ENCODE measurements at places on chromosomes 7 and 10. TPM values are rescaled to one million over a fixed set of nuclear protein-coding genes. Genes with fewer than 3 reads are reported as not detected.

The ELOVL3 gene
- not detected for total RNA-seq

- no peak overlapping the region for H3K27ac ChIP-seq
- H3K4me1 ChIP-seq, result no peaks in the 10 kb centered on the region
- no peak for DNase-seq
- no peak overlapping the region for H3K4me3 ChIP-seq
- H3K36me3 ChIP-seq, result no peaks in the 10 kb centered on the region
Measured at GRCh38 chr7:83559887-83560286, 89.1 kb downstream of the SEMA3E start.

- H3K27ac ChIP-seq, result no peak overlapping the region
- no peaks in the 10 kb centered on the region for H3K36me3 ChIP-seq
- no peaks in the 10 kb centered on the region for H3K4me1 ChIP-seq
- no peaks in the 10 kb centered on the region for H3K27me3 ChIP-seq
- DNase-seq, result no peak
Measured at GRCh38 chr7:28509251-28510025, 97.1 kb downstream of the CREB5 start.

The CNPY1 gene
- not detected for total RNA-seq

DNA sequence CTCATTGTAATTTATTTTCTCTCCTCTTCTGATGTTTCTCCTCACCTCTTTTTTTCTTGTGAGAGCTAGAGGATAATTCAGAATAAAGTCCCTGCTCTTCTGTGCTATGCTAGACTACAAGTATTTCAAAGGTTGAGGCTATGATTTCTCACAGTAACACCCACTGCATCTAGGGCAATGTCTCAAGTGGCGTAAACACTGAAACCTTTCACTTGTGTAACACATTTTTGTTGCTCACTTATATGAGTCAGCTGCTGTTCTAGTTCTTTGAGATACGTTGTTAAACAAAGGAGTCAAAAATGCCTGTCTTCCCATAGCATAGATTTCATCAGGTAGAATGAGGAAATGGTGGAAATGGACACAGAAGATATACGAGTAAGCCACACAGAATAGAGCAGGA lies 305.1 kb upstream of the PITRM1 start:
- H3K27me3 ChIP-seq, result no peaks in the 10 kb centered on the region
- H3K27ac ChIP-seq, result no peak overlapping the region
- no peaks in the 10 kb centered on the region for H3K36me3 ChIP-seq
- H3K4me1 ChIP-seq, result no peaks in the 10 kb centered on the region
- no peak for DNase-seq
- H3K4me3 ChIP-seq, result no peak overlapping the region

DNA sequence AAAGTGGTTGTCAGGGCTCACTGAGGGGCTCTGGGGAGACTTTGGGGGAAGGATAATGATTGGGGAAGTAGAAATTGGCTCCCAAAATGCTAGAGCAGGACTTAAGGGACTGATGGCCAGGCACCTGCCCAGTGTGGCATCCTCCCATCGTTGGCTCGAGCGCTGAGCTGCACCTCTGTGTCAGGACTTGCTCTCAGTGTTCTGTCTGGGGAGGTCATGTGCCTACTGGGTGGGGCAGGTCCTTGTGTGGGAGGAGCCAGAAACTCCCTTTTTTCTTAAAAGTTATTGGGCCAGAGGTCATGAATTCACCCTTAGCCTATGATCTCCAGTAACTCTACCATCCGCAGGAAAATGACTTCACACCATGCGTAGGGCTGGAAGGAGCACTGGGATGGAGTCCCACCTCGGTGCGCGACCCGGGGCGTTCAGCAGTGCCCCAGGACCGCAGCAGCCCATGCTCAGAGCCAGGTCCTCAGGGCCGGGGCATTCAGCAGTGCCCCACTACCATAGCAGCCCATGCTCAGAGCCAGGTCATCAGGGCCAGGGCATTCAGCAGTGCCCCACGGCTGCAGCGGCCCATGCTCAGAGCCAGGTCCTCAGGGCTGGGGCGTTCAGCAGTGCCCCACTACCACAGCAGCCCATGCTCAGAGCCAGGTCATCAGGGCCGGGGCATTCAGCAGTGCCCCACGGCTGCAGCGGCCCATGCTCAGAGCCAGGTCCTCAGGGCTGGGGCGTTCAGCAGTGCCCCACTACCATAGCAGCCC lies 221.9 kb downstream of the EBF3 start:
- DNase-seq, result peak; percentile 37
- H3K27ac ChIP-seq, result no peak overlapping the region
- no peaks in the 10 kb centered on the region for H3K4me1 ChIP-seq
- no peak overlapping the region for H3K4me3 ChIP-seq
- no peaks in the 10 kb centered on the region for H3K36me3 ChIP-seq

- no peaks in the 10 kb centered on the region for H3K27me3 ChIP-seq
- H3K27ac ChIP-seq, result no peak overlapping the region
- no peak overlapping the region for H3K4me3 ChIP-seq
- no peak for DNase-seq
- peaks cover 5% of the 10 kb centered on the region for H3K4me1 ChIP-seq
Measured at GRCh38 chr10:109928475-109928891, 5.2 kb upstream of the XPNPEP1 start.

GRCh38 chr7:119761776-119762175 lies 511.2 kb upstream of the KCND2 start:
- H3K4me1 ChIP-seq, result no peaks in the 10 kb centered on the region
- no peak for DNase-seq
- no peak overlapping the region for H3K27ac ChIP-seq
- H3K4me3 ChIP-seq, result no peak overlapping the region
- no peaks in the 10 kb centered on the region for H3K27me3 ChIP-seq
- H3K36me3 ChIP-seq, result no peaks in the 10 kb centered on the region

DNA sequence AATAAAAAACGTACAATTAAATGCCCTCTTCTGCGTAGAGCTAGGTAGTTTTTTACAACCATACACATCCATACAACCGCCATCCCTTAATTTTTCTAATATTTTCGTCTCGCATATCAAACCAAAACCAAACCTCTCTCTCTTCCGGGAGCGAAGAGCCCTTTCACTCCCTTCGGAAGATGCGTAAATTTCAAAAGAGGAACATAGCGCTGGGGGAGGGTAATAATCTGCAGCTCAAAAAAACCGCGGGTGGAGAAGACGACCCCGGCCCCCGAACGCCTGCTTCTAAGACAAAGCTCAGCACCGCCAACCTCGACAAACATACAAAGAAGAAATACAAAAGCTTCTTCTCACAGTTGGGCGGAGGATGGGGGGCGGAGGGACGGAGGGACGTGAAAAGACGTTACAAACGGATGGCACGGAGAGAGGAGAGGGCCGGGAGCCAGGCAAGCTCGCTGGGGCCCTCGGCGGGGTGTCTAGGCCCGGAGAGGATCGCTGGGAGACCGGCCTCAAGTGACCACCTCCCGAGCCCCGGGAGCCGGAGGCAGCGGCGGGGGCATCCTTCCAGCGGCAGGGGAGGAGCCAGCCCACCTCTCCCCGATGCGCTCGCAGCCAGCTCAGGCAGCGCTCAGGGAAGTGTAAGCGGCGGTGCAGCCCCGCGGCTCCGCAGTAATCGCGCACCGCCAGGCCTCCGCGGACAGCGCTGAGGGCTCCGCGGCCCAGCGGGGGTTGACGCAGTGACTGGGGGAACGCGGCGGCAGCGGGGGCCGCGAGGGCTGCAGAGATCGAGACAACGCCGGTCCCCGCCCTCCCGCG lies 851 bp downstream of the MKRN1 start:
- H3K4me3 ChIP-seq, result peak overlapping the region; percentile 90
- no peak overlapping the region for H3K27ac ChIP-seq
- H3K36me3 ChIP-seq, result no peaks in the 10 kb centered on the region
- H3K27me3 ChIP-seq, result no peaks in the 10 kb centered on the region
- H3K4me1 ChIP-seq, result no peaks in the 10 kb centered on the region
- DNase-seq, result peak; percentile 78

The CPA5 gene
- not detected for total RNA-seq

GRCh38 chr10:103507235-103508191 lies 14.0 kb downstream of the NEURL1 start:
- DNase-seq, result peak; percentile 44
- H3K36me3 ChIP-seq, result no peaks in the 10 kb centered on the region
- H3K4me3 ChIP-seq, result no peak overlapping the region
- no peak overlapping the region for H3K27ac ChIP-seq

The TLX1 gene
- total RNA-seq, result not detected

DNA sequence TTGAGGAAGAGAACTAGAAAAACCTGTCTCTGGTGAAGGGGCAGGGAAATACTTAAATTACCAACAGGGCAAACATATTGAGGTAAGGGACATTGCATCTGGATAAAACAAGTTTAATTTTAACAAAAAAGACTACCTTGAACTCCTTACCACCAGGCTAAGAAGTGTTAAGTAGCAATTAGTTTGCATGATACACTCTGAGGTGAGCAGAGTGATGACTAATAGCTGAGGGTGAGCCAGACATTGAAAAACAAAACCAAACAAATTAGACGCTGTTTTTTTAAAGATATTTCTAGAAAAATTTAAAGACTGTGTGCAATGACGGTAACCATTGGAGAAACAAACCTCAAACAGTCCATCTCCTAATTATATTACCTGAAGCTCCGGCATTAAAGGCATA lies 105.9 kb downstream of the ANKRD7 start:
- no peak for DNase-seq
- H3K27ac ChIP-seq, result no peak overlapping the region
- no peaks in the 10 kb centered on the region for H3K27me3 ChIP-seq

GRCh38 chr7:147411096-147411495 lies 1179.5 kb upstream of the C7orf33 start:
- no peaks in the 10 kb centered on the region for H3K36me3 ChIP-seq
- H3K27me3 ChIP-seq, result no peaks in the 10 kb centered on the region
- H3K4me3 ChIP-seq, result no peak overlapping the region
- H3K27ac ChIP-seq, result no peak overlapping the region
- DNase-seq, result no peak

GRCh38 chr7:155644178-155644970 lies at the start of gene RBM33:
TSS of gene RBM33 (plus strand) at chr7:155644661. CDS start at chr7:155644877, 216 bp downstream.
- no peaks in the 10 kb centered on the region for H3K36me3 ChIP-seq
- H3K4me3 ChIP-seq, result peak within 1 kb of the TSS; percentile 99
- H3K27ac ChIP-seq, result peak within 1 kb of the TSS; percentile 53
- peak; percentile 92 for DNase-seq
- H3K4me1 ChIP-seq, result no peaks in the 10 kb centered on the region
- H3K27me3 ChIP-seq, result no peaks in the 10 kb centered on the region

The DNAH11 gene
- total RNA-seq, result 2.6 TPM

GRCh38 chr10:66586073-66586472 lies 339.8 kb upstream of the LRRTM3 start:
- H3K4me3 ChIP-seq, result no peak overlapping the region
- no peaks in the 10 kb centered on the region for H3K36me3 ChIP-seq
- no peak for DNase-seq
- no peaks in the 10 kb centered on the region for H3K4me1 ChIP-seq
- no peak overlapping the region for H3K27ac ChIP-seq
- no peaks in the 10 kb centered on the region for H3K27me3 ChIP-seq

DNA sequence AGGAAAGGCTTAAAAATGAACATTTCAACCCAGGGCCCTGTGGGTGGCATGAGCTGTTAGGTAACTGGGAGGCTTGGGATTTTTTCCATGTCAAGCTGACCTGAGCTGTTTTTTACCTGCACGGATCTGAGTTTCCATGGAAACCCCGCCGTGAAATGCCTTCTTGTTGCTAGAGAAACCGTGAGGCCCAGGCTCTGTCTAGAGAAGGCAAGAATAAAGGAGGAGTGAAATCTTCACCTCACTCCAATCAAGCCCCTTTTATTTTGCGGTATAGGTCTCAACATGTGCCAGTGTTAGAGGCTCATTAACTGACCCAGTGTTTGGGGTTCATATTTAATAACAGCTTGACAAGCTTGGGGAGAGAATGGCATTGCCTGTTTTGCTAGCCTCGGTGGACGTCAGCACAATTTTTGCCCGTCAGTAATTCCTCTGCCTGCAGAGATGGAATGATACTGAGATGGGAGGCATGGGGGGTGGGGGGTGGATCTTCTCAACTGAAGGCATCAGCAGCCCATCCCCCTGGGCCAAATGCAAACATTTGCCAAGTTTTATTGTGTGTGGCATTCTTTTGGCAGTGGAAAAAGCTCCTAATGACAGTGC lies 48.9 kb upstream of the PDCD4 start:
- H3K36me3 ChIP-seq, result no peaks in the 10 kb centered on the region
- no peak for DNase-seq
- H3K4me3 ChIP-seq, result no peak overlapping the region
- H3K27me3 ChIP-seq, result no peaks in the 10 kb centered on the region
- H3K4me1 ChIP-seq, result peaks cover 10% of the 10 kb centered on the region

GRCh38 chr7:105885387-105886111 lies 9.2 kb upstream of the ATXN7L1 start:
- no peaks in the 10 kb centered on the region for H3K36me3 ChIP-seq
- no peak for DNase-seq
- H3K4me3 ChIP-seq, result no peak overlapping the region
- H3K27me3 ChIP-seq, result no peaks in the 10 kb centered on the region

GRCh38 chr7:70776627-70777101 lies 355.3 kb upstream of the GALNT17 start:
- no peak overlapping the region for H3K4me3 ChIP-seq
- no peaks in the 10 kb centered on the region for H3K4me1 ChIP-seq
- DNase-seq, result no peak
- H3K27me3 ChIP-seq, result no peaks in the 10 kb centered on the region
- H3K36me3 ChIP-seq, result peaks cover 20% of the 10 kb centered on the region
- no peak overlapping the region for H3K27ac ChIP-seq

- H3K4me1 ChIP-seq, result peaks cover 3% of the 10 kb centered on the region
- H3K27ac ChIP-seq, result no peak overlapping the region
- no peaks in the 10 kb centered on the region for H3K27me3 ChIP-seq
Measured at GRCh38 chr7:92276460-92276864, 30.7 kb downstream of the ANKIB1 start.

DNA sequence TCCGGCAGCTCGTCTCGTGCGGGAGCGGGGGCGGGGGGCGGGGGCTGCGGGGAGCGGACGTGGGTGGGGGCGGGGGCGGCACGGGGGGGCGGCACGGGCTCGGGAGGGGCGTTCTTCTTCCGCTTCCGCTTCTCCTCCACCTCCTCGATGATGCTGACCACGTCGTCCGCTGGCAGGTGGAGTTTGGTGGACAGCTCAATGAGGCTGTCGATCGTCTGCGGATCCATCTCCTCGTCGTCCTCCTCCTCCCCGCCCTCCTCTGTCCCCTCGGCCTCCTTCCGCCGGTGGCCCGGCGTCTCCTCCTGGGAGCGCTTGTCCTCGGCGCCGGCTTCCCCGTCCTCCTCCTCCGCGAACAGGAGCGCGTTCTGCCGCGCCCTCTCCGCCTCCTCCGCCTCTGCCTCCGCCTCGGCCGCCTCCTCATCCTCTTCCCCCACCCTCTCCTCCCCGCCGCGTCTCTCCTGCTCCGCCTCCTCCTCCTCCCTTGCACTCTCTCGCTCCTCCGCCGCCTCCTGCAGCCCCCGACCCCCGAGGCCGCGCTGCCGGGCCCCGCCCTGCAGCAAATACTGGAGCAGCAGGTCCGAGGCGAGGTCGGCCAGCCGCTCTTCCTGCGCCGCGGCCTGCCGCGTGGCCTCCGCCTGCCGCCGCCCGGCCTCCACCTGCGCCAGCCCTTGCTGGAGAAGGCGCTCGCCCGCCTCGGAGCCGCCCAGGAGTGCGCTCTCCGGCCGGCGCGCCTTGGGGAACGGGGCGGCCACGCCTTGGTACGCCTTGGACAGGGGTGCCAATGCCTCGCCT lies 1.9 kb downstream of the VGF start:
- H3K36me3 ChIP-seq, result peaks cover 2% of the 10 kb centered on the region
- DNase-seq, result no peak
- peaks cover 11% of the 10 kb centered on the region for H3K27me3 ChIP-seq
- no peak overlapping the region for H3K4me3 ChIP-seq
- H3K27ac ChIP-seq, result no peak overlapping the region
- H3K4me1 ChIP-seq, result no peaks in the 10 kb centered on the region

All from aorta (tissue), 5 donors.